Naive thymus-derived CD8-positive, alpha-beta T cell (primary cell): ENCODE measurements at places on chromosomes 1 and 21. TPM values are rescaled to one million over a fixed set of nuclear protein-coding genes. Genes with fewer than 3 reads are reported as not detected.

AMPD1 gene
- total RNA-seq: not detected

IVNS1ABP gene
- total RNA-seq: 164 TPM

ERMAP gene
- total RNA-seq: 9.4 TPM

CLCA2 gene
- total RNA-seq: not detected

OR6K3 gene
- total RNA-seq: not detected

PMF1 gene
- 49.1 TPM for total RNA-seq

DNA sequence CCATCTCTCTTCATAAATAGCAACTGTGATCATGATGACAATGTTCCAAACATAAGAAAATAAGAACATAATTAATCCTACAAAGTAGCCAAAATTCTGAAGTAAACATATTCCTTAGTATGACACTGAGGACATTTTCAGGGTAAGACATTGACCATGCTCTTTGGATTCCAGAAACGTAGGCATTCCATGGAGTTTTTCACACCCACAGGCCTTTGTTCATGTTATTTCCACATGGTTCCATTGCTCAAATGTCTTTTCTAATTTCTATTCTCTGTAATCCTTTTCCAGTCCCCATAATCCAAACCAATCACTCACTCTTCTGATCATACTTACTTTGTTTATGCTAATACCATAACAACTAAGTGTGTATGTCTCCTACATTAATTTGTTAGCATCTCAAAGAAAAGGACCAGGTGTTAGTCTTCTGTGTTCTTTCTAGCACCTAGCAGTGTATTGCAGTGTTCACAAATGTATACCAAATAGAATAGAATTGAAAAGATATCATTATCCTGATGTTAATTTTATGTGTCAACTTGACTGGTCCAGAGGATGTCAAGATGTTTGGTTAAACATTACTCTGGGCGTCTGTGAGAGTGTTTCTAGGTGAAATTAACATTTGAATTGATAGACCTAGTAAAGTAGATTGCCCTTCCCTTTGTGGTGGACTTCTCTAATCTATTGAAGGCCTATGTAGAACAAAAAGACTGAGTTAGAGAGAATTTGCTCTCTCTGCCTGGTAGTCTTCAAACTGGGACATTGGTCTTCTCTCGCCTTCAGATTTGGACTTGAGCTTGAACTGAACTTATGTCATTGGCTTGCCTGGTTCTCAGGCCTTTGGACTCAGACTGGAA, 516.6 kb downstream of the PTPRC start:
- no peak for DNase-seq

DNA sequence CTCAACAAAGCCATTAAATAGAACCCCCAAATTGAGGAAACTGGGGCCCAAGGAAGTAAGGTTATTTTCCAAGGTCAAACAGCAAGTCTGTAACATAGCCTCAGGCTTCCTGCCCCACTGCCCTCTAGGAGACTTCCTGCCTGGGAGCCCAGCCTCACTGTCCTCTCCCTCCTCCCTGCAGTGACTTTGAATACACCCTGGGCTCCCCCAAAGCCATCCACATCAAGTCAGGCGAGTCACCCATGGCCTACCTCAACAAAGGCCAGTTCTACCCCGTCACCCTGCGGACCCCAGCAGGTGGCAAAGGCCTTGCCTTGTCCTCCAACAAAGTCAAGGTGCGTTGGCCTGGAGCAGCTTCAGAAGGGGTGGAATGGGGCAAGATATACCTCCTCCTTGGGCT, 18.3 kb downstream of the GRHL3 start:
- no peak for DNase-seq

DNA sequence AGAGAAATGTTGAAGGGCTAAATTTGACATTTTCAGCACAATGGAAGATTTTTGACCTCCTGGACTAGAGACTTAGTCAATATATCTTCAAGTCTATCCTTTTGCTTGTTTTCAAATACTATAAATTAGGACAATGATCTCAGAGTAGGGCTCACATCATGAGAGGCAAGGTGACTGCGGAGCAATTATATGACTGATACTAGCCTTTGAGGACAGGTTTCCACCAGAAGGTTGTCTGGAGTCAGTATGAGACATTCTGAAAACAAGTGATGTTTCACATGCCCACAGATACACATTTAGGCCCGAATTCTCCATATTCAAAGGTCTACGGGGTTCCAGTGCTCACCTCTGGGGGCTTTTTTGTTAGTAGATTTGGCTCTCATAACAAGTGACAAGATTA, 142.3 kb upstream of the SAMSN1 start:
- no peak for DNase-seq

GRCh38 chr1:53971718-53972117, 25.6 kb downstream of the LRRC42 start:
- no peak for DNase-seq
